ENCODE measurements at places on chromosomes 4 and X. TPM values are rescaled to one million over a fixed set of nuclear protein-coding genes. Genes with fewer than 3 reads are reported as not detected.

BST1 gene
- total RNA-seq, result 0.82 TPM

TCEAL6 gene
- not detected for total RNA-seq

TREX2 gene
- total RNA-seq, result 3.0 TPM

RCHY1 gene
- total RNA-seq, result 23.5 TPM

PRSS12 gene
- not detected for total RNA-seq

TLR8 gene
- not detected for total RNA-seq

GRCh38 chr4:138669479-138670315 is 345.9 kb upstream of the NOCT start:
- DNase-seq, result no peak

DNA sequence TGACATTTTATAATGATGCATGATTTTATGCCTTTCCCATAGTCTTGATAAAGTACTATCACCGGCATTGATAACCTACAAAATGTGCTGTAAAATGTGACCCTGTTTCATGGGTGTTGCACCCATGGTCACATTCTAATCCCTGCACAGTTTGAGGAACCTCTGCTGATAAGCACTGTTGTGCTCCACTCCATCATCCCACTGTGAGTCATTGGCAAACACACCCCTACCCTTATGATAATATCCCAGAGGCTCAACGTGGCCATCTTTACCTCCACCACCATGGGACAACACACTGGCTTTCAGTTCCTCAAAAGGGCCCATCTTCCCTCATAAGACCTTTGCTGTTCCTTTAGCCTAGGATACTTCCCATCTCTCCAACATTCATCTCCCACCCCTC is 32.0 kb upstream of the SGMS2 start:
- no peak for DNase-seq

- DNase-seq, result no peak
Observed at GRCh38 chr4:20085156-20085555, 166.5 kb upstream of the SLIT2 start.

DNA sequence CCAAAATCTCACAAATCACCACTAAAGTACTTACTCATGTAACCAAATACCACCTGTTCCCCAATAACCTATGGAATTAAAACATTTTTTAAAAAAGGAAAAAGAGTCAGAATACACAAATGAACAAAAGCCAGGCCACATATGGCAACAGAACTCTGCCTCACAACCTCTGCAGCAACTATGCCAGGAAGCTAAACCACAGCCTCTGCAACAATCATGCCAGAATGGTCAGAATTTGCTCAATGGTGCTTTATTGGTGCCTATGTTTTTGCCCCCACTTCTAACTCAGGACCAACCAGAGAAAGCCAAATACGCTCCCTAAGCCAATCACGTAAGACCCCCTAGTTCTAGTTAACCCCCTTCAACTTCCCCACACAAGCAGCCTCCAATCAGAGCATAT is 69.6 kb downstream of the HOPX start:
- no peak for DNase-seq

DNA sequence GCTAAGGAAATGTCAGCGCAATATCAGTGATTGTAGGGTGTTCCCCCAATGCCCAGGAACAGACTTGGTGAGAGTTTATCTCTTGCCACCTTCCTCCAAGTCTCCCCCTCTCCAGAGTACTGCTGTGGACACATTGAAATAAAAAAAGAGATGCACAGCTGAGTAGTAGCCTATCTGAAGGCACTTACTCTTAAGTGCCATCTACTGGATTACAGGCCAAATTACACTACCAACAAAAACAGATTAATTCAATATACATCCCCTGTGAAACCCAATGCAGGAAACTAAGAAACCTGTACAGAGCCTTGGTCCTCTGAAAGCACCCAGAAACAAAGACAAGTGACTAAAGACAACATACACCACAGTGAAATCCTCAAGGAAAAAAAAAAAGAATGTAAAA is 460.3 kb downstream of the ZIC3 start:
- DNase-seq, result no peak

GRCh38 chr4:185307136-185307950 is 88.4 kb downstream of the LRP2BP start:
- no peak for DNase-seq

- DNase-seq, result no peak
Observed at GRCh38 chrX:37409278-37409677, 60.1 kb downstream of the PRRG1 start.

- DNase-seq, result no peak
Observed at GRCh38 chr4:171117457-171117856, 695.7 kb upstream of the GALNTL6 start.

DNA sequence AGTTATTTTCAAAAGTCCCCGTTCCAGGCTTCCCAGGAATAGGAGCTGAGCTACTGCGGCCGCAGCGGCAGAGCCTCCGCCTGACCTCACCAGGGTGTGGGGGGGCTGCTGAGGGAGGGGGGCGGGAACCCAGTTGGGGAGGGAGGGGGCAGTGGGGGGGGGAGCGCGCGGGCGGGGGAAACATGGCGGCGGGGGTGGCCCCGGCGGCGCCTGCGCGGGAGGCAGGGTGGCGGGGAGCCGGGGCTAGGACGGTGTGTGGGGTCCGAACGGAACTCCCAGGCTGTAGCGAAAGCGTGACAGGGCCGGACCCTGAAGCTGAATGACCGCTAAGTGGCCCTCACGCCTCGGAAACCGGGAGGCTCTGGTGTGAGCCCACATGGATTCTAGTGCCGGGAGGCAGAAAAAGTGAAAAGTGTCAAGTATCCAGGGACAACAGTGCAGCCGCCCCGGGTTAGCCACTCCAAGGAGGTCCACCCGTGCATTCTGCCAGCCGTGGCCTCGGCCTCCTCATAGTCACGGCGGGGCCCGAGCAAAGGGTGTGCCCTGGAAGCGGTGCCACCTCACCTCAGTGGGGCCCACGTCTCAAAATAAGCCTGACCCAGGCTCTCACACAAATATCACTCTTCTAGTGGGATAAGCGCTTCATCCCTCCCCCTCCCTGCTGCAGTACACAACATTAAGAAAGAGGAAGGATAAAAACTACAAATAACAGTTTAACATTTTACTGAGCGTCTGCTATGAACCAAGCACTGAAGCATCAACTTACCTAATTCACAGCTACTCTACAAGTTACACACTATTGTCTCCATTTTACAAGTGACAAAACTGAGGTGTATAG is at the start of gene KLHL13:
KLHL13 (minus strand) TSS at position 98 of the 838 bp plus-strand sequence. CDS start 88,337 bp downstream, outside the sequence.
- peak; percentile 6 for DNase-seq

GRCh38 chrX:52280812-52281211 is 88.0 kb upstream of the XAGE2 start:
- DNase-seq, result no peak

DNA sequence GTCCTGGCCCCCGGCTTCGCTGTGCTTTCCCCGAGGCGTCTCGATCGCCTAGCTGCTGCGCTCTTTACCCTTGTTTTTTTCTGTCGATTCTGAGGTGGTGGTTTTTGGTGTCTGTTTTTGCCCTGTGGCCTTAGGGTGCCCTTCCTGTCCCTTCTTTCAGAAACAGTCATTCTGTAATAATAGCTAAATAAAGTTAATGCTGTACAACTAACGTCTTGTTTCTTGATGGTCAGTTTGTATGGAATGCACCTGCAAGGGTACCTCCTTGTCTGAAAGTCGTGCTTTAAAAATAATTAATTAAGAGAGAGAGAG is 686 bp downstream of the FIP1L1 start:
- no peak for DNase-seq

- no peak for DNase-seq
Observed at GRCh38 chrX:22128961-22129360, 96.8 kb downstream of the PHEX start.

DNA sequence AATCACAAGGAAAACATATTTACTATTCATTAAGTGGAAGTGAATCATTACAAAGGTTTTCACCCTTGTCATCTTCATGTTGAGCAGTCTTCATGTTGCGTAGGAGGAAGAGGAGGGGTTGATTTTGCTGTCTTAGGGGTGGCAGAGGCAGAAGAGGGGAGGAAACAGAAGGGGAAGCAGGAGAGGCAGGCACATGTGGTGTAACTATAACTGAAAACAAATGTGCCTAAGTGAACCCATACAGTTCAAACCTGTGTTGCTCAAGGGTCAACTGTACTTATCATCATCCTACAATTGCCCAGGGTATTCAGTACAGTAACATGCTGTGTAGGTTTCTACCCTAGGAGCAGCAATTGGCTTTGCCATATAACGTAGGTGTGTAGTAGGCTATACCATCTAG is 47.2 kb downstream of the SYNPO2 start:
- DNase-seq, result no peak

DNA sequence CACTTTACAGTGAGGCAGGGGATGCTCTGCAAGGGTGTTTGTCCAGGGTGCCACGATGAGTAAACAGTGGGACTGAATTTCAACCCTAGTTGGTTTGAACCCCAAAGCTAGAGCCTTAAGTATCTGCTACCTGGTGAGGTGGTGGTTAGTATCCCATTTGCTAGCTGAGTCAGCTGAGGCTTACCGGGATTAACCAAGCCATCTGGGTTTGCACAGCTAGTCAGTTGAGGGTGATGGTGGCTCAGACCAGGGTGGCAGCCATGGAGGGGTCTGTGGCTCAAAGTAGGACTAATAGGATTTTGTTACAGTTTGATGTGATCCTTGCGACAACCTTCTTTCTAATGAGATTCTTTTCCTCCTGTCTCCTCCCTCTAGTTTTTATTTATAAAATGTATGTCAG is 1.9 kb downstream of the EVC start:
- no peak for DNase-seq

DNA sequence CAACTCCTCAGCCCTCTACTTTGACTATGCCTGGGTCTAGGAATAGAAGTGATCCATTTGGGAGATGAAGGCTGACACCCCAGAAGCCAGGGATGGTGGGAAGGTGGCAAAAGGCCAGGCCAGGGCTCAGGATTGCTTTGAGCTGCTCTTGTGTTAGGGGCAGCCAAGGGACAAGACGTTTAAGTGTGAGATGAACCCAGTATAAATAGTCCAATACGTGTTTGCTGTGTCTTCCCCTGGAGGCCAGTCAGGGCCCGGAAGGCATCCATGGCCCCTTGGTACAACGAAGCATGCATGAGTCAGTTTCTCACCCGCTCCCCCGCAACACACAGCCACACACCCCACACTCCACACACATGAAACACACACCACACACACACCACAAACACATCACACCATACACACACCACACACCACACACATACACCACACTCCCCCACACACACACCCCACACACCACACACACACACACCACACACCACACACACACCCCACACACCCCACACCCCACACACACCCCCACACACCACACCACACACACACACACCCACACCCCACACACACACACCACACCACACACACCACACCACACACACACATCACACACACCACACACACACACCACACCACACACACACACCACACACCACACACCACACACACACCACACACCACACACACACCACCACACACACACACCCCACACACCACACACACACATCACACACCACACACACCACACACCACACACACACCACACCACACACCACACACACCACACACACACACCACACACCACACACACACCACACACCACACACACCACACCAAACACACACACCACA is 5.1 kb downstream of the STARD8 start:
- no peak for DNase-seq

- no peak for DNase-seq
Observed at GRCh38 chr4:100848841-100849240, 331.0 kb upstream of the EMCN start.

DNA sequence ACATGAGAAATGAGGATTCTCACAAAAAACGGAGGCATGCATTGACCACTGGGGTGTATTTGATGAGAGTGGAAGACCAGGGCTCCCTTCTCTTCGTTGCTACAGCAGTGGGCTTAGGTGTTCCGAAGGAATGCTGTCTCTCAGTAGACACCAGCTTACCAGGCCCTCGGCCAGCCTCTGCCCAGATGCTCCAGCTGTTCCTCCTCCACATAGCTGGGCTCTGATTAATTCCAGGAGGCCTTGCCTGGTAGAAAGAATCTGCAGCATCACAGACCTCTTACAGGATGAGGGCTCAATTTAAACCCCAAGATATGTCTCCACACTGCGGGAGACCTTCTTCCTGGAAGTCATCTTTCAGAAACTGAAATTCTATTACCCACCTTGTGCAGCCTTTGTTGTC is 346.6 kb upstream of the TENM3 start:
- no peak for DNase-seq

DNA sequence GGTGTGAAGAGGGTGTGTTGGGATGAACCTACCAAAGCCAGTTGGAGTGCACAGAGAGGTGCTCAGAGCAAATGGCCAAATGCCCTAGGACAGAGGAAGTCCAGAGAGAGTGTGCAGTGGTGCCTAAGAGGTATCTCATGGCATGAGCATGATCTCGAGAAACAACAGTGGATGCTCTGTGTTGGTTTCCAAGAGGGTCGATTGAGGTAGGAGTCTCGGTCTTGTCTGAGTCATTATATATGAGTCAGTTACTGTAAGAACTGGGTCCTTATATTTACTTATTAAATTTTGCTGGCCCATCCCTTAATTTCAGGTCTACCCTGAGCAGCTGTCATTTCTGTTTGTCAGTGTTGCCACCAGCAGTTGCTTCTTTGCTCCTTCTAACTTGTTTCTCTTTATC is 86.6 kb upstream of the TMEM150C start:
- no peak for DNase-seq

DNA sequence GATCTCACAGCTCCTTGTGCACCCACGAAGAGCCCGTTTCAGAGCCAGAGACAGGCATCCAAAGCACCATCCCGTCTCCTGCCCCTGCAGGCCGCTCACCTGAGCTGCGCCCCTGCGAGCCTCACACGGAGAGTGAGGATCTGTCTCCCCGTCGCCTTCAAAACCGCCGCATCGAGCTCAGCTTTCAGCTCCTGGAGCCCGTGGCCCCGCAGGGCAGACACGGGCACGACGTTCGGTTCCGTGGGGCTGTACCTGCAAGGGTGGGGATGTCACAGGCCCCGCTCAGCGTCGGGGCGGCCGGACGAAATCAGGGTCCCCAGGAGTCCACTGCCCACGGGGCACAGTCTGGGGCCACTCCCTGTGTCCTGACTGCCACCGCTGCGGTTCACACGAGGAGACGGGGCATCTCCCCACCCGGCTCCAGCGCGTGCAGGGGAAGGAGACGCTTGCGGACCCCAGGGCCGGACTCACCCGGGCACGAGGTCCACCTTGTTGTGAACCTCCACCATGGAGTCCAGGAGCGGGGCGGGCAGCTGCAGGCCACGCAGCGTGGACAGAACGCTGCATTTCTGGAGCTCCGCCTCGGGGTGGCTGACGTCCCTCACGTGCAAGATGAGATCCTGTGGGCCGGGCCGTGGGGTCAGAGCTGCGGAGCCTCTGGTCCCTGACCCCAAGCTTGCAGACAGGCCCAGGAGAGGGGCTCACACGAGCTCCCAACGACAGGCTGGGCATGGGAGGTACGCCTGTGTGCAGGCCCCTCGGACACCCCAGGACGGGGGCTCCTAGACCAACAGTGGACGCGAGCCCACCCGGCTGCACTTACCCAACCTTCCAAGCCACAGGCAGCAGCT is 11.1 kb downstream of the GTPBP6 start:
- no peak for DNase-seq

Measured in activated CD4-positive, alpha-beta T cell treated with anti-CD3 and anti-CD28 coated beads, Interleukin-2, amount 10 ng/mL, durations not matched to agents 7 days and 5 days (primary cell).